ENCODE measurements at places on chromosomes 2 and 18. TPM values are rescaled to one million over a fixed set of nuclear protein-coding genes. Genes with fewer than 3 reads are reported as not detected.

The SPATS2L gene
- total RNA-seq: 50.1 TPM

The CNTNAP5 gene
- total RNA-seq: not detected

The TTN gene
- total RNA-seq: 0.33 TPM

The PASK gene
- 1.5 TPM for total RNA-seq

The COL5A2 gene
- total RNA-seq: 253 TPM

DNA sequence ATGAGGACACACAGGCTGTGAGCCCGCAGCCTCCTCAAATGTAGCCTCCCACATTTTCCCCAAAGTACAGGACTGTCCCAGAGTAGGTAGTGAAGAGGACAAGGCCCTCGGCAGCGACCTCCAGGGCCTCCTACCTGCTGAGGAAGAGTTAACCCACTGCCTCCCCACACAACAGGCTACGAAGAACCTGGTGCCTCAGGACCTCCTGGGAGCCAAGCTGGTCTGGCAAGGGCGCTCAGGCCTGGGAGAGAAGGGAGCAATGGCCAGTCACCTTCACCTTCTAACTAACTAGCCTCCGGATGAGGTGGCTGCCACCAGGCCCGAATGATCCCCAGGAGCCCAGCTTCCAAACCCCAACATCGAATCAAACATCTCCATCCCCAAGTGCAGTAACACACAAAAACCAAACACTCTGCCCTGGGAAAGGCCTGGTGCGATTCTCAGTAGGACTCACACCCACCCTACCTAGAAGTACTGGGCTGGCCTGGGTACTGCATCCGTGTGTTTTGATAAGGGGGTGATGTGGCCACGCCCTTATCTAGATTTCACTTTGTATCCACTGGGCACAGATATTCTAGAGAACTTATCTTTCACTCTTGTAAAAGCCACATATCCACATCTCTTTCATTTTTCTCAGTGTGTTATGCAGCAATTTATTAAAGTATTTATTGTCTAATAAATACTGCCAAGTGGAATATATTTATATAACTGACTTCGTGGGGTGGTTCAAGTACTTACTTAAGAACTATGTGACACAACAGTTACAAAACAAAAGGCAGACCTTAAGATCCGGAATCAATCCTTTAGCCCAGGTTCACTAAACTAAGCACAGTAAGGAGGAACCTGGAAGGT is 9.7 kb downstream of the ERFE start:
- DNase-seq: no peak

- DNase-seq: no peak
Measured at GRCh38 chr2:96940980-96941775, 45.2 kb downstream of the FAM178B start.

GRCh38 chr2:239896075-239896474 is 129.1 kb downstream of the NDUFA10 start:
- no peak for DNase-seq

DNA sequence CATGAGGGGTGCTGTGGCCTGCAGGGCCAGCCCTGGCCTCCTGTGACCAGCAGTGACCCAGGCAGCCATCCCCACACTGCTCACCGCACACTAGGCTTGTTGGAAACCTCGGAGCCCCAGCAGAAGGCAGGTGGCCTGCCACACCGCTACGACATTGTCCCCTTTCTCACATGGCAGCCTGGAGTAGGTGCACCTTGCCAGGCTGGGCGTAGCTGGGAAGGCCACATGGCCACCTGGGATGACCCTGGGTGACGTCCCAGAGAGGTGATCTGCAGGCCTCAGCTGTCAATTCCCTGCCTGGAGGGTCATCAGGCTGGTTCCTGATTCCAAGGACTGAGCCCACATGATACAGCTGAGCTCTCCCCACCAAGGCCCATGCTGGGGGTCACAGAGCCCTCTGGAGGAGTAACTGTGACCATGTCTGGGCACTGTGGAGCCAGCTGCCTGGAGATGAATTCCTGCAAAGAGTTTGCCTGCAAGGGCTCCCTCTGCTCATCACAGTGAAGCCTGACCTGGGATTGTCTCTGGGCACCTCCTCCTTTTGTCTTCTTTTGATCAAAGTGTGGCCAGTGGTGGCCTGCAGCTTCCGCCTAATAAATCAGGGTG is 119.6 kb upstream of the OTOS start:
- DNase-seq: no peak

- no peak for DNase-seq
Measured at GRCh38 chr18:55934821-55935220, 346.8 kb upstream of the TCF4 start.

DNA sequence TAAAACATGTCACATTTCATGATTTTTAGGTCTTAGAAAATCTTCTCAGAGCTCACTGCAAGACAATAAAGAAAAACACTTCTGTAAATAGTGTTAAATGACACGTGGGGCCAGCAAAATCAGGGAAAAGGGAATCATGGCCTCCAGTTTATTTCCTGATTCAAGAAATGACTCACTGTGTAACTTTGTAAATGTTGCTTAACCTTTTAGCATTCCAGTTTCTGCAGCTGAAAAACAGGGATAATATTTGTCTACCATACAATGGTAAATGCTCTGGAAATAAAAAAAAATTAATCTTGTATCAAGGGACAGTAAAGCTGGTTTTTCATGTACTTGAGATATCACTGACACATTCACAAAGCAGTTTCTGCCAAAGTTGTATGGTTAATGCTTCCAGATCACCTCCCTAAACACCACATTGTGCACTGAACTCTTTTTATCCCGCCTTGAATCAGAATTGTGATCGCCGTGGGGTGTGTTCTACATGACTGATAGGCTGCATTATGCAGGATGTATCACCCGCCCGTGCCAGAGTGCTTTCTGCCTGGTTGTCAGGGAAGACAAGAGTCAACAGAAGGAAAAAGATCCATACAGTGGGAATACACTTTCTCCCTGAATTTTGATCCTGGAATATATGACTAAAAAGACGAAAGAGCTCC is 238.8 kb downstream of the IKZF2 start:
- DNase-seq: peak; percentile 63

- DNase-seq: no peak
Measured at GRCh38 chr18:78378403-78378802, 601.2 kb upstream of the SALL3 start.

- no peak for DNase-seq
Measured at GRCh38 chr2:172081221-172082022, 3.9 kb upstream of the DLX1 start.

DNA sequence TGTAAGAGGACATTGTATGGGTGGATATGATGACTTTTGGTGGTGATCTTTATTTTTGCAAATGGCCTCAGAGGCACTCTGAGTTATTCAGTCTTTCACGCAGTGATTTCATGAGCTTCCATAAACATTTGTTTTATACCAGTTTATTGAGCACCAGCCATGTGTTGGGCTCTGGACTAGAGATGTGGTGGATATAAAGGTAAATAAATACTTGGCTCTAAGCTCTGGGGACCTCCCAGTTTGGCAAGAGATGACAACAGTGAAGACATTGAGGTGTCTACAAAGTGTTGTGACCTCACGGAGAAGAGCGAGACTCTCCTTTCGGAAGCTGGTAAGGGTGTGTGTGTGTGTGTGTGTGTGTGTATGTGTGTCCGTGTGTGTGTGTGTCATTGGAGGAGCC is 146.4 kb downstream of the TANC1 start:
- DNase-seq: no peak

Measured in fibroblast of lung (primary cell).